Suprapubic skin (tissue), 4 donors: ENCODE measurements at places on chromosomes 4 and X. TPM values are rescaled to one million over a fixed set of nuclear protein-coding genes. Genes with fewer than 3 reads are reported as not detected.

DNA sequence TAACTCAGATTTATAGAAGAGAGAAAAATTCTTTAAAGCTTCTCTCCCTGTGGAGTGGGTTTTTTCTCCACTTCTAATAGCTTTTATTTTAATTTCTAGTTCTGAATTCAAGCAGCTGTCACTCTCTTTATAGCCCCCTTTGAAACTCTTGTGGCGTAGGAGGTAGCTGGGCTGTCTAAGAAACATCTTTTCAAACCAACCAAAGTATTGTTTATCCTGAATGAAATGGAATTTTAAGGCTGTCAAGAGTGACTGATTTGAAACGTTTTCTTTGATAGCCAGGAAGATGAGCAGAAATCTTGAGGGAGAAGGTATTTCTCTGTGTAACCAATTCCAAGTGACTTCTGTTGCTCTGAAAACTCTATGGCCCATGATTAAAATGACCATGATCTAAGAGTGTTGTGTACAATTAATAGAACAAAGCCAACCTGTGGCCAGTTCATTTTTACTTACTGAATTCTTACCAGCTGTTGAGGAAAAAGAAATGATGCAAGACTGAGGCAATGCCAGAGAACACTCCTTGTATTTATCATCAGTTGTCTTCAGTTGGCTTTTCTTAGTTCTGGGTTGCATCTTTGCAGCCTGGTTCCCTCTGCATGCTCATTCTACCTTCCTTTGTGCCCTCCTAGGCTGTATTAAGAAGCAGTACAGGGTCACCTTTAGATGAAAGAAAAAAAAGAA, 298.4 kb downstream of the ARHGAP10 start:
- no peak for DNase-seq

VEGFD gene
- 1.7 TPM for total RNA-seq

IL2RG gene
- total RNA-seq, result 12.4 TPM

DNA sequence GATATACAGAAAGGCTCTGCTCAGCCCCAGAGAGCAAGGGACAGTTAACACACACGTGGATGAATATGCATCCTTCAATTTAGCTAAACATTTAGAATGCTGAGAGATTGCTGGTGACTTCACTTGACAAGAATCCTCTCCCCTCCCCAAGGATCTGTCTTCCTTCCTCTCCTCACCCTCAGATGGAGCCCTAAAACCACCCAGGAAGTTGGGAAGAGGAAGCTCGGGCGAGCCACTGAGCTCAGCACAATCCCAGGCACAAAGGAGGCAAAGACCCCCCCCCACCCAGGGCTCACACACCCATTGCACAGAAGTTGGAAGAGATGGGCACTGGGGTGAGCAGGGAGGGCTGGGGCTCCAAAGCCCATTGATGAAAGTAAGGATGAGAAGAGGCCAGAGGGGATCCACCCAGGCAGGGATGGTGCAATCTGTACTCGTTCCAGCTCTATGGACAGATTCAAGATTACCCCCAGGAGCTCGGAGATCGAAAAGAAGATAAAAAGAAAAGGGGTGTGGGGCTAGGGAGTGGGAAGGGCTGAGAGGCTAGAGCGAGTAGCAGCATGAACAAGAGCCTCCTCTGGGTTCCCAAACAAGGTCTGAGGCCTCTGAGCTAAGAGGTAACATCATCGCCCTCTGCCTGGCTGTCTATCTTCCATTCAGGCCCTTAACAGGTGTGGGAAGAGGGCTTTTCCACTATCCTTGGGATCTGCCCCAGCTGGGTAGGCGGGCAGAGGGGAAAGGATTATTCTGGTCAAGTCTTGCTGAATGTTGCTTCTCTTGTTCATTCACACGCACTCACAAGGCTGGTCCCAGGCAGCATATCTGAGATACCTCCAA, 1.2 kb downstream of the TFE3 start:
- no peak for DNase-seq

DNA sequence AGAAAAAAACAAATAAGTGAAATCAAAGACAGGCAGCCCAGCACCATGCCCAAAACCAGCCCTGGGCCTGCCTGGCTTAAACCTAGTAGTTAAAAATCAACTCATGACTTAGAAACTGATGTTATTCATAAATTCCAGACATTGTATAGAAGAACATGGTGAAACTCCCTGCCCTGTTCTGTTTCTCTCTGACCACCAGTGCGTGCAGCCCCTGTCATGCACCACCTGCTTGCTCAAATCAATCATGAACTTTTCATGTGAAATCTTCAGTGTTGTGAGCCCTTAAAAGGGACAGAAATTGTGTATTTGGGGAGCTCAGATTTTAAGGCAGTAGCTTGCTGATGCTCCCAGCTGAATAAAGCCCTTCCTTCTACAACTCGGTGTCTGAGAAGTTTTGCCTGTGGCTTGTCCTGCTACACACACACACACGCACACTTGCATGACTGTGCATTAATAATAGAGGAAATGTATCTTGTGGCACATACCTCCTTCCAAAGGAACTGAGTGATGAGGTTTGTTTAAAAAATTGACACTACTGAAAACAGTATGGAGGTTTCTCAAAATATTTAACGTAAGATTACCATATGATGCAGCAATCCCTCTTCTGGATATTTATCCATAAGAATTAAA, 39.2 kb upstream of the UGT2B7 start:
- no peak for DNase-seq

GRCh38 chr4:23888421-23889319, 1.2 kb downstream of the PPARGC1A start:
- DNase-seq, result no peak

DNA sequence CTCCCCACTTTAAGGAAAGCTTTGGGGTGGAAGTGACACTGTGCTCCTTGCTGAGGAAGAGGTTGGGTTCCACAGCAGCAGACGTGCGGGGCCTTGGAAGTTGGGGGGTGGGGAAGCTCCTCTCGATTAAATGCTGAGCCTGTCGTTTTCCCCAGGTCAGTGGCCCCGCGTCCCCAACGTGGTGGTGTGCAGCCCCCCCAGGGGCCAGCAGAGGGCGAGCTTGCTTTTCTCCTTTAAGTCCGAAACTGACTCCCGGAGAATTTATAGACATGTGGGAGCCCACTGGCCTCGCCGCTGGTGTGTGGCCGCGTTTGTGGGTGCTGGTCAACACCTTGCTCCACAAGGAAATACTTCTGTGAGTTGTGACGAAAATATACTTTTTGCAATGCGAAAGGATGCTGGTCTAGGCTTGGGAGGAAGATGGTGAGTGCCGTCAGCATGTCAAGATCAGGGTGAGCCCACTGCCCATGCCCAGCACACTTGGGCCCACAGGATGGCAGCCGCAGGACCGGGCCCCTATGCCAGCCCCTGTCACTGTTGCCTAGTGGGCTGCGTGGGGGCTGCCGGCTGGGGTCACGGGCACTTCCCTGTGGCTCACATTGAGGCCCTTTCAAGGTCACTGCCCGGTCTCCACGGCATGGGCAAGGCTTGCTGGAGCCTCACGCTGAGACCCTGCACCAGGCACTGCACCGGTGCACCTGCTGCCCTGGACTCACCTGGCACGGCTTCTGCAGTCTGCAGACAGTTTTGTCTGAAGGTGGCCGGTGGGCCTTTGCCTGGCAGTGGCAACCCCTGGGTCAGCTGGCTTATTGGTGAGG, 9.4 kb downstream of the UVSSA start:
- DNase-seq, result no peak

GRCh38 chrX:81378560-81378959, 176.7 kb downstream of the SH3BGRL start:
- DNase-seq, result no peak

DNA sequence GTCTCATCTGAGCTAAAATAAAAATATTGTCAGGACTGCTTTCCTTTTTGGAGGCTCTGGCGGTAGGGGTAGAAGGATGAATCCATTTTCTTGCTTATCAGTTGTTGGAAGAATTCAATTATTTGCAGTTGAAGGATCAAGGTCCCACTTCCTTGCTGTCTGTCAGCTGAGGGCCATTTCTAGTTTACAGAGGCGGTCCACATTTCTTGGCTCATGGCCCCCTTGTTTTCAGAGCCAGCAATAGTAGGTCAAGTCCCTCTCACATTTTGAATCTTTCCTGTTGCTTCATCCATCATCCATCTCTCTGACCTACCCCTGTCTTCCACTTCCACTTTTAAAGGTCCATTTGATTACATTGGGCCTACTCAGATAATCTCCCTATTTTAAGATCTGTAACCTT, 1099.3 kb upstream of the DIAPH2 start:
- DNase-seq, result no peak

- DNase-seq, result no peak
Observed at GRCh38 chrX:74295101-74295500, 8.9 kb upstream of the ZCCHC13 start.

DNA sequence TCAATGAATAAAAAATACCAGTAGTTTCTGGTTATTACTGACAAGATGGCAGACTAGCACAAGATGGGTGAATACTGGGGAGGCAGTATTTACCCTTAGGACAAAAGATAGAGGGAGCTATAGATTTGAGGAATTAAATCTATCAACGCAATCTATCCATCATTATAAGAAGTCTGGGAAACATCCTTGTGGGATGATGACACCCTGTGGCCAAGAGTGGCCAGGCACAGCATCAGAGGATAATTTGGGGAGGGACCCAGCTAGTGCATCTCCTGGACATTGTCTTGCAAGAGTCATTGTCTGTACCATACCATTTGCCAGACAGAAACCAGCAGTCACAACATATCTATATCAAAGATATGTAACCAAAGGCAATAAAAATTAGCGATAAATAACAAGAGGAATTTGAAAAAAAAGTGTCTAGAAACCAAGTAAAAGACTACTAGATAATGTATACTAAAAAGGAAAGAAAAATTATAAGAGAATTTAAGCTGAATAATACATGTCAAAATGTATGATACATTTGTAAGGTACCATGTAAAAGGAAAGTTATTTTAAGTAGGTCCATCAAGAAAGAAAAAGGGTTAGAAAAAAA, 22.9 kb downstream of the KCTD8 start:
- DNase-seq, result no peak

- DNase-seq, result no peak
Observed at GRCh38 chrX:19790829-19791228, 96.6 kb downstream of the SH3KBP1 start.

- DNase-seq, result no peak
Observed at GRCh38 chr4:7236847-7237246, 44.5 kb downstream of the SORCS2 start.

DNA sequence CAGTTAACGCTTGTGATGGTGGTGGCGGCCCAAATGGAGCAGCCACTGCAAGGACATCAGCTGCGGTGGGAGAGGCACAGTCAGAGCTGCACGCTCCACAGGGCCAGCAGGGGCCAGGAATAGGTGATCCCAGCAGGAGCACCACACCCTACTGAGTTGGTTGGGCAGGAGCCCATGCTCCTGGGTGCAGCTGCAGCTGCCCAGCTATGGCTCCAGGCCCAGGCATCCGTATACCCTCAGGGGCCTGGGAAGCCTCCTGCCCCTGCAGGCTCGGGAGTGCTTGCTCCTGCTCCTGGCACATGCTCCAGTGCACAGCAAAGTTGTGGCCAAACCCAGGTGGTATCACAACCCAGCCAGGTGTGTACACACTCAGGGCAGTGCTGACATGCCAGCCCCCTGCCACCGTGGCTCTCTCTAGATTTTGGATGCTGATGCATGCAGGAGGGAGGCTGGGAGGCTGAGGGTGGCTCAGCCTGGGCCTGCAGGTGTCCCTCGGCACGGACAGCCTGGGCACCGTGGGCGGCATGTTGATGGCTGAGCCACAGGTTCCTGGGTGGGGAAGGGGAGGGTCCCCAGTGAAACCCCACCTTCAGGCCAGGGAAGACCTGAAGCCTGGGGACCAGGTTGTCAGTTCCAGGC, 150.2 kb downstream of the CXXC4 start:
- no peak for DNase-seq

- no peak for DNase-seq
Observed at GRCh38 chr4:75429208-75429607, 85.0 kb downstream of the RCHY1 start.

GPC3 gene
- 10.9 TPM for total RNA-seq

AADAT gene
- 0.98 TPM for total RNA-seq

DNA sequence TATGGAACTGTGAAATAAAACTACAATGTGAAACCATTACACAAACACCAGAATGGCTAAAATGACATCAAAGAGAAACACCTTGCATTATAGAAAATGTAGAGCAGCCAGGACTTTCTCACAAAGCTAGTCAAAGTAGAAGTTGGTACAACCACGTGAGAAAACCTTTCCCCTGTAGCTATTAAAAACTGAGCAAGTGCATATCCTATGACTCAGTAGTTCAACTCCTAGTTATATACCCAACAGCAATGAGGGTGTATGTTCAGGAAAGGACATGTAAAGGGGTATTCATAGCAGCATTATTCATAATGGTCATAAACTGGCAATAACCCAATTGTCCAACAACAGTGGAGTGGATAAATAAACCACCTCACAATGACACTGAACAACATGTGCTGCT, 177.5 kb upstream of the NUDT10 start:
- DNase-seq, result no peak
